Activated naive CD8-positive, alpha-beta T cell treated with anti-CD3 and anti-CD28 coated beads for 36 hours (primary cell): ENCODE measurements at places on chromosomes 12 and 14. TPM values are rescaled to one million over a fixed set of nuclear protein-coding genes. Genes with fewer than 3 reads are reported as not detected.
A peak's percentile ranks its signal among the peaks of the same experiment; 100 is the strongest.

DNA sequence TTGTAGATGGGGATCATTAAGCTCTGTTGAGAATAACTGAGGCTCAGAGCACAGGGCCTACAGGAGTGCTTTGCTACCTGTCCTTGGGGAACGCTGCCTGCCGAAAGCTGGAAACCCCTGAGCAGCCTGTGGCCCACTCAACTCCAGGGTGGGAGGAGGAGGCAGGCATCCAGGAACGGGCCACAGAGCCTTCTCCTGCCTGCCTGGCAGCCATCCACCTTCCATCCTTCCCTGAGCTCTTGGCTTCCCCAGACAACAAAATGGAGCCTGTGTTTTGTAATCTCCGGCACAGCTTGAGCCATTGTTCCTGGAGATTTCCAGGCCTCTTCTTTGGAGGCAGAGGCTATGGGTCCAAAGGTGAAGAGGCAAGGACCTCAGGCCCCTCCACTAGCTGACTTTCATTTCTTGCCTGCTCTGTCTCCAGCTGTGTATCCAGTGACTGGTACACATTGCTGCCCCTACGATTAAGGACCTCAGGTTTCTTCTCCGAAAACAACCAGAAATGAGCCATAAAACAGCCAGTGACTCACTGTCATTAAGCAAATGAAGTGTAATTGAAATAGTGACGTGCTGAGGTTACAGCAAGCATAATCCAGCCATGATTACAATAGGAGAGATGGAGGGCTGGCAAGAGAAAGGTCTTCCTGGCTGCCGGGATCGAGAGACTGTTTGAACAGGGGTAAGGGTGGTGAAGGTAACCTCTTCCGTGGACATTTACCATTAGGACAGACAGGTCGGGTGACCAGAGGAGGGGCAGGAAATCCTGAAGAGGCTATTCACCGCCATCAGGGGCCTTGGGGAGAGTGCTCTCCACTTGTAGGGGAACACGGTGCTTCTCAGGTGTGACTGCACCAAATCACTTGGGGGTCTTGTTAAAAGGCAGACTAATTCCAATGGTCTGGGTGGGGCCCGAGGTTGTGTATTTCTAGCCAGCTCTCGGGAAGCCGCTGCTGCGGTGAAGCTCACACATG, 56.3 kb upstream of the KCNA5 start:
- no peak overlapping the region for H3K4me3 ChIP-seq
- DNase-seq: no peak
- H3K36me3 ChIP-seq: no peaks in the 10 kb centered on the region

DNA sequence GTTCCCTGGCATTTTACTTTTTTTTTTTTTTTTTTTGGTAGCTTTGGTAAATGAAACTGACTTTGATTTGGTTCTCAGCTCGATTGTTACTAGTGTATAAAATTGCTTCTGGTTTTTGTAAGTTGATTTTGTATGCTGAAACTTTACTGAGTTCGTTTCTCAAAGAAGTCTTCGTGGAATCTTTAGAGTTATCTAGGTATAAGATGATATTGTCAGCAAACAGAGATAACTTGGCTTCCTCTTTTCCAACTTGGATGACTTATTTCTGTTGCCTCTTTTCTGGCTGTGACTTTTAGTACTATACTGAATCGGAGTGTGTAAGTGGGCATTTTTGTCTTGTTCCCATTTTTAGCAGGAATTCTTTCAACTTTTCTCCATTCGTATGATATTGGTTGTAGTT, 28.1 kb downstream of the USP15 start:
- peaks cover 68% of the 10 kb centered on the region for H3K36me3 ChIP-seq
- no peaks in the 10 kb centered on the region for H3K27me3 ChIP-seq
- H3K4me1 ChIP-seq: peaks cover 75% of the 10 kb centered on the region
- H3K4me3 ChIP-seq: no peak overlapping the region
- peak overlapping the region; percentile 28 for H3K27ac ChIP-seq
- DNase-seq: no peak

- H3K36me3 ChIP-seq: peaks cover 88% of the 10 kb centered on the region
- DNase-seq: peak; percentile 11
- peaks cover 50% of the 10 kb centered on the region for H3K4me1 ChIP-seq
- no peak overlapping the region for H3K4me3 ChIP-seq
Observed at GRCh38 chr12:112988224-112988623, 9.9 kb downstream of the OAS2 start.

- no peak overlapping the region for H3K4me3 ChIP-seq
- H3K4me1 ChIP-seq: peaks cover 6% of the 10 kb centered on the region
- H3K27me3 ChIP-seq: no peaks in the 10 kb centered on the region
- no peak overlapping the region for H3K27ac ChIP-seq
- no peaks in the 10 kb centered on the region for H3K36me3 ChIP-seq
Observed at GRCh38 chr14:52365071-52365470, 51.0 kb downstream of the PTGER2 start.

GRCh38 chr14:81363746-81364378, 36.3 kb downstream of the STON2 start:
- H3K27me3 ChIP-seq: peaks cover 7% of the 10 kb centered on the region
- peaks cover 3% of the 10 kb centered on the region for H3K4me1 ChIP-seq
- no peak overlapping the region for H3K4me3 ChIP-seq
- no peak for DNase-seq

GRCh38 chr14:67566908-67567307, 33.2 kb downstream of the PIGH start:
- peaks cover 3% of the 10 kb centered on the region for H3K4me1 ChIP-seq
- no peaks in the 10 kb centered on the region for H3K27me3 ChIP-seq
- H3K36me3 ChIP-seq: no peaks in the 10 kb centered on the region

The SIX1 gene
- not detected for total RNA-seq

The STRAP gene
- total RNA-seq: 192 TPM

The NTN4 gene
- not detected for total RNA-seq

DNA sequence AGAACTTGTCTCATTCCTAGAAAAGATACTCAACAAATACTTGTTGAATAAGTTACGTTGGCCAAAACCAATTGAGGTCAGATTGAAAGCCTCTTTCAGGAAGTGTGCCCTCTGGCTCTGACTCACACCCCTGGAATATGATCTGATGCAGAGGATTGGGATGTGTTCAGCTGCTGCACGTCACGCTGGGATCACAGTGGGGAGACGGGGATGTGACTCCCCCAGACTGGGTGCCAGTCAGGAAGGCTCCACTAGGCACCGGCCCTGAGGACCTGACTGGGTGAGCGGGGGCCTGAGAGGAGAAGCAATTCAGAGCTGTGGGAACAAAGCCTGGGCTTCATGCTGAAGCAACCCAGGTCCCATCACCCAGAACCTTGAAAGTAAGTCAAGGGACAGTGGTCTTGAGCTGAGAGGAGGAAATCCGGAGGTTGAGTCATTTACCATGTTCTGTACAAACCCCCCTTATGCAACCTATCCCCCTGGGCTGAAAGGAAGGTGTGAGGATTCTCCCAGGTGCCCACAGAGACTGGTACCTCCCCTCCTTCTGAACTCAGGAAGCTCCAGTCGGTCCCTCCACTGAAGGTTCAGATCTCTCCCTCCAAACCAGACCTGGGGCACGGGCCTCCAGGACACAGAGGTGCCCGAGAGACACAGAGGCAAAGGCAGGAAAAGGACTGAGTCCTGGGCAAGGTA, 3.9 kb downstream of the CEBPE start:
- no peaks in the 10 kb centered on the region for H3K27me3 ChIP-seq
- no peak overlapping the region for H3K4me3 ChIP-seq
- peaks cover 33% of the 10 kb centered on the region for H3K4me1 ChIP-seq
- no peak overlapping the region for H3K27ac ChIP-seq
- H3K36me3 ChIP-seq: no peaks in the 10 kb centered on the region
- no peak for DNase-seq

GRCh38 chr12:1806301-1807086, 13.9 kb upstream of the LRTM2 start:
- H3K4me3 ChIP-seq: no peak overlapping the region
- no peak overlapping the region for H3K27ac ChIP-seq
- no peak for DNase-seq
- no peaks in the 10 kb centered on the region for H3K36me3 ChIP-seq
- H3K4me1 ChIP-seq: peaks cover 5% of the 10 kb centered on the region

The RILPL2 gene
- 18.2 TPM for total RNA-seq

GRCh38 chr12:104201238-104202001, 14.2 kb upstream of the TXNRD1 start:
- no peak overlapping the region for H3K4me3 ChIP-seq
- no peak overlapping the region for H3K27ac ChIP-seq
- DNase-seq: no peak
- H3K36me3 ChIP-seq: no peaks in the 10 kb centered on the region

- no peak overlapping the region for H3K27ac ChIP-seq
- no peaks in the 10 kb centered on the region for H3K36me3 ChIP-seq
- DNase-seq: no peak
- no peaks in the 10 kb centered on the region for H3K27me3 ChIP-seq
Observed at GRCh38 chr14:100539003-100539660, 48.1 kb downstream of the BEGAIN start.

The A2M gene
- total RNA-seq: not detected

DNA sequence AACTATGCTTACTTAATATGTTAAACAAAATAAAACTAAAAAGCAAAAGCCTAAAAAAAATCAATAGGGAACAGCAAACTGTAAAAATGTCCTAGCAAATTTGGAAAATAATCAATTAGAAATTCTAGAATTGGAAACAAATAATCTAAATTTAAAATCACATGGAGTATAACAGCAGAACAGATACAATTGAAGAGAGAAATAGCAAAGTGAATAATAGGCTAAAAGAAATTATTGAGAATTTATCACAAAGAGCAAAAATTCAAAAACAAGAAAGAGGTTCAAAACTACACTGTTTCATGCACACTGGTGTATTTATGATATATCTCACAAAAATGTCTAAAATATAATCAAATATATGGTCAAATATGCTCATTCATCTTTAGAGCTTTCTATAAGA, 231.9 kb downstream of the GPHN start:
- H3K27me3 ChIP-seq: no peaks in the 10 kb centered on the region
- peaks cover 18% of the 10 kb centered on the region for H3K36me3 ChIP-seq
- H3K27ac ChIP-seq: no peak overlapping the region
- DNase-seq: no peak

DNA sequence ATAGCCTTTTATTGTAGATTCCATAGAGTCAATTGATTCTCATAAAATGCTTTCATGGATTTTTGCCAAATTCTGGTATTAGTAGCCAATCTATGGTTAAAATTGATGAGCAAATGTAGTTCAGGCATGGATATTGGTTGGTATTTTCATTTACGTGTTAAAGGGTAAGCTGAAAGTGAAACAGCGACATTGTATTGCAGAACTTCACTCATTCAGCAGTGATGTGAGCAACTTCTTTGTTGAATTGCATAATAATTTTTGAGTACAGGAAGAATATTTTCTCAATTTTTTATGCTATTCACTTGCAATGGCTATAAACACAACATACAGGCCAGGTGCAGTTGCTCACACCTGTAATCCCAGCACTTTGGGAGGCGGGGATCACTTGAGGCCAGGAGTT, 24.2 kb upstream of the FAM222A start:
- H3K36me3 ChIP-seq: no peaks in the 10 kb centered on the region
- peaks cover 12% of the 10 kb centered on the region for H3K27me3 ChIP-seq
- no peaks in the 10 kb centered on the region for H3K4me1 ChIP-seq
- no peak for DNase-seq

DNA sequence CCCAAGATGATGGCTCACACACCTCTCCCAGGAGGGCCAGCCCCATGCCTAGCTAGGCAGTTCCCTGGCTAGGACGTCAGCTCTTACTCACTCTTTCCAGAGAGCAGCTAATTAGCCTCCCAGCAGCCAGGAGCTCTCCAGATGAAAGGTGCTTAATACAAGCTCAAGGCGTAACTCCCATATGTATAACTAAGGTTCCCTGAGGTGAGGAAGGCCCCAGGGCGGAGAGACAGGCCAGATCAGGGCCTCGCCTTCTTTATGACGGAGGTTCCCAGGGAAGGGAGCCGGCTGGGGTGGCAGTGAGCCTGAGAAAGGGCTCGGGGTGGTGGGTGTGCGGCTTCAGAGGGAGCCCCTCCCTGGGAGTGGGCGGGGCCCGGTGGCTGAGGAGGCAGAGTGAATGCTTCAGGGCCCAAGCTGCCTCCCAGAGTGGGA, 26.4 kb upstream of the ZFP36L1 start:
- no peaks in the 10 kb centered on the region for H3K27me3 ChIP-seq
- DNase-seq: peak; percentile 71
- no peak overlapping the region for H3K4me3 ChIP-seq
- H3K36me3 ChIP-seq: no peaks in the 10 kb centered on the region
- H3K4me1 ChIP-seq: peaks cover 58% of the 10 kb centered on the region

DNA sequence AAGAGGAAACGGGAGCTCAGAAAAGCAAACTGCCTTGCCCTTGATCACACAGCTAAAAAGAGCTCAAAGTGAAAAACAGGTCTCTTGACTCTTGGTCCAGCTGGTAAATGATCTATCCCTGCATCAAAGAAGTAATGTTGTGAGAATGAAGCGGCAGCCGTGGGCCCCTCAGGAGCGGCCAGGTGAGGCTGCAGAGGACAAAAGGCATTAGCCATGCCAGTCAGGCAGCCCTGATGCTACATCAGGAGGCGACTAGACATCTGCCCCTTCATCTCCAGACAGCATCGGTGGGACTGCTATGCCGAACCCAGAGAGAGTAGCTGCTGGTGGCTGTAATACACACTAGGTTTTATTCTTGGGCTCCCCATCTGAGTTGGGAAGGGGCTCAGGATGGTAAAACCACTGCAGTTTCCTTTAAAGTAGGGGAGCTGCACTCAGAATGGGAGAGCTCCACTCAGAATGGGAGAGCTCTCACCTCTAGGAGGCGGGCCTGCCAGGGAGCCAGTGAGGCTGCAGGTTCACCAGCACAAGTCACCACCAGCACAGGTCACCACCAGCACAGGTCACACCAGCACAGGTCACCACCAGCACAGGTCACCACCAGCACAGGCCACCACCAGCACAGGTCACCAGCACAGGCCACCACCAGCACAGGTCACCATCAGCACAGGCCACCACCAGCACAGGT, 120.1 kb downstream of the TSPAN9 start:
- H3K4me1 ChIP-seq: peaks cover 2% of the 10 kb centered on the region
- H3K36me3 ChIP-seq: no peaks in the 10 kb centered on the region
- H3K27ac ChIP-seq: no peak overlapping the region
- peaks cover 36% of the 10 kb centered on the region for H3K27me3 ChIP-seq
- DNase-seq: no peak

GRCh38 chr14:84770030-84770429, 759.9 kb upstream of the FLRT2 start:
- H3K4me1 ChIP-seq: no peaks in the 10 kb centered on the region
- no peaks in the 10 kb centered on the region for H3K36me3 ChIP-seq
- H3K27me3 ChIP-seq: no peaks in the 10 kb centered on the region
- DNase-seq: no peak

The KLRD1 gene
- total RNA-seq: 2.0 TPM

The NOVA1 gene
- 0.10 TPM for total RNA-seq

The YAF2 gene
- total RNA-seq: 27.5 TPM

GRCh38 chr12:118637767-118638370, 261.5 kb downstream of the SUDS3 start:
- H3K36me3 ChIP-seq: no peaks in the 10 kb centered on the region
- H3K27me3 ChIP-seq: peaks cover 3% of the 10 kb centered on the region
